ENCODE measurements at places on chromosomes 6 and 20. TPM values are rescaled to one million over a fixed set of nuclear protein-coding genes. Genes with fewer than 3 reads are reported as not detected.

GRCh38 chr6:48037946-48038345 is 73.1 kb downstream of the PTCHD4 start:
- DNase-seq = no peak

GRCh38 chr20:17807651-17808050 is 107.9 kb downstream of the BANF2 start:
- DNase-seq = no peak

GRCh38 chr6:10429638-10430427 is 15.0 kb upstream of the TFAP2A start:
- no peak for DNase-seq

DNA sequence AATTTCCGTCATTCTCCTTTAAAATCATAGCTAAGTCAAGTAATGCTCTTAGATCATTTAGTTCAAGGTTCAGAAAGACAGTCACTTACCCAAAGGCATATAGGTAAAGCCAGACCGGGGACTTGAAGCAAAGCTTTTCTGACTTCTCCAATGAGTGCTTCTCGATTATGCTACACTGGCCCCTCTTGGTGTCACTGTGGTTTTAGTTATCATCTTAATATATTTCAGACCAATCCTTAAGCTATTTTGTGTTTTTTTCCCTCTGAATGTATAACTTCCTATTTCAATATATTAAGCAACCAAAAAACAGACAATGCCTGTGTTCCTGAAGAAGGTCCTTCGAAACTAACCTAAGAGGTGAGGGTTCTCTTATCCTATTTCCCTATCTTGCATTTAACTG is 3.9 kb downstream of the PRDM1 start:
- DNase-seq = no peak

DNA sequence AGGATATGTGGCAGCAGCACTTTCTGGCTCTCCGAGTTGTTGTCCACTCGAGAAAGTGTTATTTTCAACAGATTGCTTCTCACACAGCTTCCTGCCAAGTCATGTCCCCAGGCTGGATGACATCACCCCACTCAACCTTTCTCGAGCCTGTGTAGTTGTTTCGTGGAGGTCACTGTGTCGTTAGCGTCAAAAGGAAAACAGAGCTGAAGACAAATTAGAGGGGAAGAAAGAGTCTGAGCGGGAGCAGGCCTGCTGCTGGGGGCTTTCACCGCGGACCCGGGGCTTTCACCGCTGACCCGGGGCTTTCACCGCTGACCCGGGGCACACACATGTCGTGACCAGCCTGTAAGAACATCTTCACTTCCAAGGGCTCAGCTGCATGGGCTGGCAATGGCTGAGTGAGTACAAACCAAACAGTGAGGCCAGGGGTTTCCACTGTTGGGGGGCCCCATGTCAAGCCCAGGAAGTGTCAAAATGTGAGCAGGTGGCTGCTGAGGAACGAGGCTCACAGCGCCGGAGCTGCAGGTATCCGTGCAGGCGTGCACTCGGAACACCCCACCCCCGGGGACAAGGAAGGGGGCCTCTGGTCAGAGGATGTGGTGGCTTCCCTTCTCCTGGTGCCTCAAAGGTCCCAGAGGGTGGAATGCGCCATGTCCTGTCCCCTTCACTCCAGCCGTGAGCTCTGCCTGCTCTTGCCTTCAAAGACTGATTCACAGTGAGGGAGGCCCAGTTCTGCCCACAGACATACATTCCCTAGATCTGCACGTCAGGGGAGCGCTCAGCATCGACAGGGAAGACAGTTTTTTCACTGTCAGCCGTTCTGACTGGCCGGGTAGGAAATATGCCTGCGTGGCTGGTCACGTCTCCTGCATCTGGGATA is 365.9 kb downstream of the TAF4 start:
- DNase-seq = no peak

DNA sequence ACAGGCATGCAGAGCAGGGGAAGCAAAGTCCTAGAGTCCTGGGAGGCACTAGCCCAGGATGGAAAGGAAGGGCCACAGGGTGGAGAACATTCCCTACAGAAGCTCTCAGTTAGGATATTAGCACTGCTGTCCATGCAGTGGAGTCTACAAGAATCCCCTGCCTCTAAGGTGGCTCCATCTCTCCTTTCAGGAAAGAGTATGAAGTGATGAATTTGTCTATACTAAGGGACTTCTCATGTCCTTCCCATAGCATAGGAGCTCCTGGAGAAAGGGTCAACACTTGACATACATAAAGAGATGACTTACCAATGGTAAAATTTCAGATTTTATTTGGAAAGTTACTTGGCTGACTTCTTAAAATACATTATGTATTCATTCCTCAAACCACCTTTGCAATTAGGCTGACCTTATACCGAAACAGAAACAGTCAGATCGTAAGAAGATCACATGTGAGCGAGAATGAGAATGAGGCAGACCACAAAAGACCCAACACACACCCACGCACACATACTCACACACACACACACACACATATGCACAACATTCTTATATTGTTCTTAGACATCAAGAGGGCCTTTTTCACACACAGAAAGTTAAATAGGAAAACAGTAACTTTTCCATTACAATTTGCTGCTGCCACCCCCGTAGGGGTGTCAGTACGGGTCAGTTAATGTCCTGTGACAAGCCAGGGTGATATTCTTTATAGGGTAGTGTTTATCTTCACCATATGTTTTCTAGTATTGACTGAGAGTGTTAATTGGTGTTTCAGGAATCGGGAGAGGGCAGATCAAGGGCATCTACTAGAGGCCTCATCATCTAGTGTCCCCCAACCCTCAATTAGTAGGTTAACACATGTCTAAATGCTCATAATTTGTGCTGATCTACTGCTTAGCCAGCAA is 159.4 kb downstream of the FAXC start:
- DNase-seq = no peak

- no peak for DNase-seq
These were observed 42.3 kb downstream of the SLC22A23 start for GRCh38 chr6:3414327-3415081.

- DNase-seq = no peak
These were observed at the start of gene OPRM1 for GRCh38 chr6:154039231-154039842. TSS of gene OPRM1 (plus strand) at chr6:154039240. CDS start at chr6:154039545, 305 bp downstream.

SLC35B2 gene
- 39.5 TPM for total RNA-seq

SOX18 gene
- 21.5 TPM for total RNA-seq

GPSM3 gene
- 2.3 TPM for total RNA-seq

SMPD2 gene
- 11.5 TPM for total RNA-seq

All from uterus (tissue), 4 donors.